ENCODE measurements at places on chromosomes 3 and 15.

- DNase-seq: no peak
Observed at GRCh38 chr3:46844881-46845312, 18.3 kb downstream of the MYL3 start.

DNA sequence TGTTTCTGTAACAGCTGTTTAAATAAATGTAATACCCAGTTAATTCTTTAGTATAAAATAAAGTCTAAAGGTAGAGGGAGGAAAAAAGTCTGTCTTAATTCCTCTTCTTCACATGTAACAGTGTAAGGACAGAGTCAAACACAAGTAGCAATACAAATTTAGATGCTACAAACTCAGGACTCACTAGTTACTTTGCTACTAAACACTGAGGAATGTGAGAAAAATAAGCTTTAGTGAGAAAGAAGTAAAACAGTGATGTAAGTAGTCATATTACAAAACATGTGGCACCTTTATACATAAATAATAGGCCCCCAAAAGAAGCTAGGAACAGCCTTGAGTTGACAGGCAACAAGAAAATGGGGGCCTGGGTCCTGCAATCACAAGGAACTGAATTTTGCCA is 113.0 kb downstream of the TBC1D5 start:
- DNase-seq: no peak

GRCh38 chr3:143848704-143849103 is 436 bp upstream of the SLC9A9 start:
- DNase-seq: no peak

- no peak for DNase-seq
Observed at GRCh38 chr3:20958161-20958560, 772.2 kb upstream of the SGO1 start.
